ENCODE measurements at places on chromosomes 5 and 9. TPM values are rescaled to one million over a fixed set of nuclear protein-coding genes. Genes with fewer than 3 reads are reported as not detected.

Gene CDC20B
- total RNA-seq = not detected

GRCh38 chr9:89884356-89885083, 279.7 kb downstream of the GADD45G start:
- H3K36me3 ChIP-seq = no peaks in the 10 kb centered on the region
- H3K4me1 ChIP-seq = no peaks in the 10 kb centered on the region
- no peak overlapping the region for H3K4me3 ChIP-seq

Gene IL4
- not detected for total RNA-seq

Gene F12
- total RNA-seq = 0.43 TPM

GRCh38 chr9:115636596-115636995, 517.0 kb upstream of the PAPPA start:
- peaks cover 44% of the 10 kb centered on the region for H3K4me1 ChIP-seq
- no peaks in the 10 kb centered on the region for H3K27me3 ChIP-seq
- no peak overlapping the region for H3K4me3 ChIP-seq
- no peaks in the 10 kb centered on the region for H3K36me3 ChIP-seq

DNA sequence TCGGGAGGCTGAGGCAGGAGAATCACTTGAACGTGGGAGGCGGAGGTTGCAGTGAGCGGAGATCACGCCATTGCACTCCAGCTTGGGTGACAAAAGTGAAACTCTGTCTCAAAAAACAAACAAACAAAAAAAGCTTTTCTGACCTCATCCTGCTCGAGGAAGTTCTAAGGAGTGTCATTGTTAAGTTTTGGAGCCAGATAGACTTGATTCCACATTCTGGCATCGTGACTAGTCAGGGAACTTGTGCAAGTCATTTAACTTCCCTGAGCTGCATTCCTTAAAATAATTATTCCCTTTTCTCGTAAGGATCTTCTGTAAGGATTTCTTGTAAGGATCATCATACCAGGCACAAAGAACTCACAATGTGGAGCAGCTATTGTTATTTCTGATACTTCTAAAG, 26.2 kb downstream of the SNX24 start:
- peak overlapping the region; percentile 63 for H3K27ac ChIP-seq
- DNase-seq = peak; percentile 79
- peak overlapping the region; percentile 30 for H3K4me3 ChIP-seq
- no peaks in the 10 kb centered on the region for H3K27me3 ChIP-seq

GRCh38 chr9:134276453-134277245, 49.6 kb upstream of the RXRA start:
- H3K27ac ChIP-seq = no peak overlapping the region
- H3K4me1 ChIP-seq = no peaks in the 10 kb centered on the region
- no peaks in the 10 kb centered on the region for H3K36me3 ChIP-seq
- no peak overlapping the region for H3K4me3 ChIP-seq
- H3K27me3 ChIP-seq = peaks cover under 1% of the 10 kb centered on the region
- no peak for DNase-seq

DNA sequence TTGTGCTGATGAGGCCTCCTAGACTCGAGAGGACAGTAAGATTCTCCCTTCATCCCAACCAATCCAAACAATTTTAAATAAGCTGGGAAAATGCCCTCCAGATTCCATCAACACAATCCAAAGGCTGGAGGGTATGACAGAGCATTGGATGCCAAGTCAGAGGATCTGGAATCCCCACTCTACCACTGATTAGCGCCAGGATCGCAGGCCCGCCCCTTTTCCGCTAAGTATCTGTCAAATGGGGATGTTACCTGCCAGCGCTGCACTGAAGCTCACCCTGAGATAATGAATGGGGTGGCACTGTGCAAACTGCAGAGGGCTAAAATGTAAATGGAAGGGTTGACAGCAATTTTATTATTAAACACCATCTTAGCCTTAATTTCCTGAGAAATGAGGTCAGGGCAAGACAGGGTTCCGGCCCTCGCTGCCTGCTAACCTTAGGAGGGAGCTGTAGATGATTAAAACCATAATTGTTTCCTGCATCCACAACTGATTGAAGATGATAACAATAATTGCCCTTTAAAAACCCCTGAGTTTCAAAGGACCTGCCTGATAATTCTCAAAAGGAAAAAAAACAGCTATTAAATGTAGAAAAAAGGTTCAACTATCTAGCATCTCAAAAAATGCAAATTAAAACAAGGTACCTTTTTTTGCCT, 31.6 kb upstream of the GABBR2 start:
- no peaks in the 10 kb centered on the region for H3K27me3 ChIP-seq
- H3K36me3 ChIP-seq = no peaks in the 10 kb centered on the region
- H3K27ac ChIP-seq = no peak overlapping the region
- DNase-seq = no peak

Gene SPATA31A7
- total RNA-seq = not detected

Gene CCL28
- total RNA-seq = 0.25 TPM

DNA sequence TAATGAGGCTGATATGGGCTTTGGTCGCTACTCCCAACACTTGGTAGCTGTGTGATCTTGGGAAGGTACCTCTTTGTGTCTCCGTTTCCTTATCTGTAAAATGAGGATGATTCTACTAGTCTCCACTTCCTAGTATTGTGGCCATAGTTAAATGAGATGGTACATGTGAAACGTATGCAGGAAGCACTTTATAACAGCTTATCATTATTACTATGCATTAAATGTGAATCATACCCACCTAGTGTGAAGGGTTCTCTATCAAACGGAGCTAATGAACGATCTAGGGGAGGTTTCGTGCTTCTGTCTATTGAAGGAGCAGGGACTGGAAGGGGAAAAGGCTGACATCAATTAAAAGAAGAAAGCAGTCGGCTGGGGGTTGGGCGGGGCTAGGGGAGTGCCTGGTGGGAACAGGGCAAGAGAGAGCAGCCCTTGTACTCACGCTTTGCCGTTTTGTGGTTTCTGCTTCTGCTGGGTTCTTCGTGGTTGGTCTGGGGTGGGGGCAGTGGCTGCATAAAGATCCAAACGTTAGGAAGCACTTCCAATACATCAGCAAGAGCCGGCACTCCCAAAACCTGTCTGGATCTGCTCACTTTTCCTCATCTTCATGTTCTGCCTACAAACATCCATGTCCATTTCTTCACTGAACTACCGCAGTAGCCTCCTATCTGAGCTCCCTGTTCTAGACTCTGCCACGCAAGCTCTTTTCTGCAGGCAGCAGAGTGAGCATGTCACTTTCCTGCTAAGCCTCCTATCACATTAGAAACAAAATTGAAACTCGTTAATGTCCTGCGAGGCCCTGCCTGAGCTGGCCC, 30.8 kb downstream of the LCP2 start:
- H3K27ac ChIP-seq = no peak overlapping the region
- H3K27me3 ChIP-seq = peaks cover 57% of the 10 kb centered on the region
- H3K4me3 ChIP-seq = no peak overlapping the region
- DNase-seq = no peak
- no peaks in the 10 kb centered on the region for H3K4me1 ChIP-seq

GRCh38 chr5:172383191-172383802, 71.0 kb downstream of the SH3PXD2B start:
- peak; percentile 40 for DNase-seq
- H3K36me3 ChIP-seq = peaks cover 31% of the 10 kb centered on the region
- no peak overlapping the region for H3K27ac ChIP-seq
- no peaks in the 10 kb centered on the region for H3K27me3 ChIP-seq
- no peak overlapping the region for H3K4me3 ChIP-seq

Gene TSSK1B
- not detected for total RNA-seq

Gene FAM221B
- not detected for total RNA-seq

Gene DIRAS2
- total RNA-seq = not detected

DNA sequence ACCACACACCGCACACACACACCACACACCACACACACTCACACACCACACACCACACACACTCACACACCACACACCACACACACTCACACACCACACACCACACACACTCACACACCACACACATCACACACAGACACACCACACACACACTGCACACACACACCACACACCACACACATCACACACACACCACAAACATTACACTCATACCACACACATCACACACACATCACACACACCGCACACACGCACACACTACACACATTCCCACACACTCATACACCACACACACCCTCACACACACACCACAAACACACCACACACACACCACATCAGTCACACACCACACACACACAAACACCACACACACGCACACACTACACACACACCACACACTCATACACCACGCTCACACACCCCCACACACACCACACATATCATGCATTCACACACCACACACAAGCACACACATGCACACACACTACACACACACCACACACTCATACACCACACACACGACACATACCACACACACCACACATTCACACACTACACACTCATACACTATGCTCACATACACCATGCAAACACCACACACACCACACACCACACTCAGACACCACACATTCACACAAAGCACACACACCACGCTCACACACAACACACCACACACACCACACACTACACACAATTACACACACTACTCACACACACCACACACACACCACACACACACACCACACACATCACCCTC, 1.1 kb upstream of the UBE2QL1 start:
- no peak for DNase-seq
- peaks cover 38% of the 10 kb centered on the region for H3K27me3 ChIP-seq
- H3K36me3 ChIP-seq = no peaks in the 10 kb centered on the region
- H3K27ac ChIP-seq = no peak overlapping the region

Gene NIM1K
- total RNA-seq = 0.63 TPM

Gene SLC34A1
- not detected for total RNA-seq

Gene KIAA0825
- 7.0 TPM for total RNA-seq

- peak overlapping the region; percentile 23 for H3K4me3 ChIP-seq
- H3K27ac ChIP-seq = peak overlapping the region; percentile 88
- no peaks in the 10 kb centered on the region for H3K27me3 ChIP-seq
- H3K4me1 ChIP-seq = peaks cover 81% of the 10 kb centered on the region
- H3K36me3 ChIP-seq = peaks cover 74% of the 10 kb centered on the region
These were observed 53.9 kb downstream of the CSNK1A1 start for GRCh38 chr5:149497357-149497756.
